CD4-positive, alpha-beta T cell treated with Interleukin-15 for 1 hour (primary cell): ENCODE measurements at places on chromosomes 2 and 18.

DNA sequence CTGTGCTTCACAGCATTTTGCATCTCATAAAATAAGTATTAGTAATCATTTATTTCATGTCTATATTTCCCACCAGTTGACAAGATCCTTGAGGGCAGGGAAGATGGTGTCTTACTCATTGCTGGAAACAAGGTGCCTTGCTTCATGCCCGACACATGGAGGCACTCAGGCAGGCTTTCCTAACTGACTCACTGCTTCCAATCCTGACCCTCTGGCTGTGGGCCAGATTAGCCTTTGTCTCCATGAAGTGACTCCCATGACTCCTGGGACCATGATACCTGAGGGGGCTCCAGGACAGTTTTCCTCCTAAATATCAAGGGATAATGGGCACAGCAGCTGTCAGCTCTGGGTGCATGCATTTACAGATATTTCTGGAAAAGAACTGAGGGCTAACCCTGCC is 275.1 kb downstream of the AGPS start:
- DNase-seq, result no peak

GRCh38 chr2:28400921-28401320 is 8.3 kb downstream of the FOSL2 start:
- no peak for DNase-seq

- no peak for DNase-seq
These were observed 48.7 kb downstream of the ATOH8 start for GRCh38 chr2:85802354-85803103.

- no peak for DNase-seq
These were observed 3.5 kb downstream of the RALB start for GRCh38 chr2:120255986-120256650.

GRCh38 chr2:215983581-215984351 is 29.6 kb downstream of the MREG start:
- DNase-seq, result no peak
